ENCODE measurements at places on chromosomes 1 and 21.

- no peak for DNase-seq
Observed at GRCh38 chr1:46530791-46531409, 20.5 kb downstream of the KNCN start.

GRCh38 chr1:154758346-154758745 lies 111.7 kb downstream of the KCNN3 start:
- no peak for DNase-seq

DNA sequence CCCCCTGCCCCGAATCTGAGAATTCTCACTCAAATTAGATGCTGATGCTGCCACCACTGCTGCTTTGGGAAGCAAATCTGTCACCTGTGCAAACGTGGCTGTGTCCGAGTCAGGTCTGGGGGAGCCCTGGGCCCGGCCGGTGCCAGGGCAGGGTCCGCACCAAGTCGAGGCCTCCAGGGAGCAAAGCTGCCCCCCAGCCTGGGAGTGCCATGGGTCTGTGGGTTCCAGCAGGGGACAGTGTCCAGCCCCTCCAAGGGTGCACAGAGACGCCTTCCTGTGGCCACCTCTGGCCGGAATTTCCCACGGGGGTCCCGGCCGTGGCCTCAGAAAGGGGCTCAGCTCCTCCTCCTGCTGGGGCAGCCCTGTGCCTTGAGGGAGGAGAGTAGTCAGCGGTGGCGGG lies 27.7 kb upstream of the TTLL10 start:
- DNase-seq: no peak

GRCh38 chr1:24154215-24154614 lies 11.3 kb upstream of the IL22RA1 start:
- DNase-seq: no peak

GRCh38 chr1:7015022-7015421 lies 229.8 kb downstream of the CAMTA1 start:
- no peak for DNase-seq

GRCh38 chr1:208106218-208106617 lies 138.0 kb downstream of the PLXNA2 start:
- no peak for DNase-seq

DNA sequence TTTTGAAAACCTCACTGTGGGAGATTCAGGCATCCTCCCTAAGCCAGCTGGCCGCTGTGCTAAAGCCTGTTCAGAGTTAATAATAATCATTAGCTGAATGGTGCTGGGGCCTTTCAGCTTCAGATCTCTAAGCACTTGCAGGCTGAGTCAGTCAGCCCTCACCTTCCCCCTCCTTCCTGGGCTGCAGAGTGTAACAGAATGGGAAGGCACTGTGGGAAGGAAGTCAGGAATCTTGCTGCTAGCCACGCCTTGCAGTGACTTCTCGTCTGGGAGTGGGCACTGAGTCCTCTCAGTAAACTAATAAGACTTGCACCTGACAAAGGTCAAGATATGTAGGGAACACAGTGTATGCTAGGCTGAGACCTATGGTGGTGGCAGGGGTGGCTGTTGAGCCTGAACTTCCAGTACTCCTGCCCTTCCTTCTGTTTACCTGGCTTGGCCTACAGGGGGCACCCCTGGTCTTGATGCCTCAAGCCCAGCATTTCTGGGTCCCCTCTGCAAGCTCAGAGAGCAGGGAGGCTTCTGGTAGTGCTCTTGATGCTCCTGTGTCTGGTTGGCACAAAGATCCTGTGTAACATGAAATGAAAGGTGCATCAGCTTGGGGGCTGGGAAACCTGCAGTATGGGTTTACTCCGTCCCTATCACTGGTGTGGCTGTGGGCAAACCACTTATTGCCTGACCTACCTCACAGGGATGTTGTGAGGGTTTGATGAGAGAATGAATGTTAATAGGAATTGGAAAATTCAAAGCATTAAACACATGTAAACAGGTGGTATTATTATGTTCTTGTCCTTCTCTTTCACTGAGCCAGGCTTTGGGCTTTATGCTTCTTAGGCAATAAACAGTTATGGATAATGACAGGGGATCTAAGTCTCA lies 6.0 kb downstream of the CYB561D1 start:
- peak; percentile 42 for DNase-seq

GRCh38 chr21:42532466-42533181 lies 19.0 kb downstream of the SLC37A1 start:
- no peak for DNase-seq

DNA sequence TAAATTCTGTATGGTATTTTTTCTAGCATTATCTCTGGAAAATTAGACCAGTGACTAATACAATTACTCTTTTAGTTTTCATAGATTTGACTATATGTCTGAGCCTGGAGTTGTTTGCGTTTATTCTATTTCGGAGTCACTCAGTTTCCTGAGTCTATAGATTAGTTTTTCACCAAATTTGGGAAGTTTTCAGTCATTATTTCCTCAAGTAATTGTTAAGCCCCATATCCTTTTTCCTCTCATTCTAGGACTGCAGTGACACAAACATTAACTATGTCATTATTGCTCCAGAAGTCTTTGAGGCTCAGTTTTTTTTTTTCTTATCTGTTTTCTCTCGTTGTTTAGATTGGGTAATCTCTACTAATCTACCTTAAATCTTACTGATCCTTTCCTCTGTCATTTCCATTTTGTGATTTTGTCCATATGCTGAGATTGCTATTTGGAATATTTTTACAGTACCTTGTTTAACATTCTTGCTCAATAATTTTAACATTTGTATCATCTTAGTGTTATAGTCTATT lies 886.2 kb downstream of the LTN1 start:
- DNase-seq: no peak

DNA sequence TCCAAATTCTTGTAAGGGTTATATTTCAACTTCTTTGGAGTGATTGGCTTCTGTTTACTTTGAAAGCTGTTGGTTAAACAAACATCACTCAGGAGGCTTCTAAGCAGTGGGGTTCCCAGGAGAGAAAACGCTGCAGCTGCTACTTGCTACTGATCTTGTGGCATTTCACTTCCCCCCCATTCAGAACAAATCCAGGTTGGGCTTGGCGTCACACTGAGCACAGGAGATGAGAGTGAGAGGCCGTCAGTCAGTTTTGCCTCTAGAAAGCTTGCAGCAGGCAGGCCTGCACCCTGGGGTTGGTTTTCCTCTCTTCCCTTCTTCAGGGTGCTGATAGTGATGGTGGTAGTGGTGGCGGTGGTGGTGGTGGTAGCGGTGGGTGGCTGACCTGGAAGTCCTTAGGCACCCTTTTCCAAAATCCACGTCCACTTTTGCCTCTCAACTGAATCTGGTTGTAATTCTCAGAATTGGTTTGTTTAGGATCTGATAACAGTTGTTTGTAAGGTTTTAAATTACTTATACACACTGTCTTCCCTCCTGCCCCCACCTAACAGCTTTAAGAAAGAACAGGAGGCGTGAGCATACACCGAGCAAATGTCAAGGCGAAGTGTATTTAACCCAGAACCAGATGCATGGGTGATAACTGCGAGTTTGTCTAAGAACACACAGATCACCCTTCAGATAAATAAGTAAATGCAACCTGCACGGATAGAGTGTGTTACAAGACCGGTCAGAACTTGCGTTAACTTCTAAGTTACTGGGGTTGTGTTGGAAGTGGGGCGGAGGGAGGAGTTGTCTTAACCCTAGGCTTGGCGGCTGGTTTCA lies 3.2 kb upstream of the PROX1 start:
- DNase-seq: no peak

DNA sequence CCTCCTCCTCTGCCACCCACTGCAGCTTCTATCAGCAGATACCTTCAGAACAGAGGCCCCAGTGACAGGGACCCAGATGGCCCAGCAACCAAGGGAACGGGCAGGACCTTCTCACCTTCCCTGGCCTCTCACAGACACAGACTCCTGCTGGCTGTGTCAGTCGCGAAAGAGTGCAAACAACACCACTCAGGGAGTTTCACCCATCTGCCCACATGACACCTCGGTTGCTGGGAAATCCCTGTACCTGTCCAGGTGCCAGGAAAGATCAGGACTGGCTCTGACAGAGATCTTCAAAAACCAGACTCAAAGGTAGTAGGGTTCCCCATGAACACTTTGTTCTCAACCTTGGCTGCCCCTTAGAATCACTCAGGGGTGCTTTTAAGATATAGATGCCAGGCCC lies 83.5 kb upstream of the HIVEP3 start:
- DNase-seq: no peak

DNA sequence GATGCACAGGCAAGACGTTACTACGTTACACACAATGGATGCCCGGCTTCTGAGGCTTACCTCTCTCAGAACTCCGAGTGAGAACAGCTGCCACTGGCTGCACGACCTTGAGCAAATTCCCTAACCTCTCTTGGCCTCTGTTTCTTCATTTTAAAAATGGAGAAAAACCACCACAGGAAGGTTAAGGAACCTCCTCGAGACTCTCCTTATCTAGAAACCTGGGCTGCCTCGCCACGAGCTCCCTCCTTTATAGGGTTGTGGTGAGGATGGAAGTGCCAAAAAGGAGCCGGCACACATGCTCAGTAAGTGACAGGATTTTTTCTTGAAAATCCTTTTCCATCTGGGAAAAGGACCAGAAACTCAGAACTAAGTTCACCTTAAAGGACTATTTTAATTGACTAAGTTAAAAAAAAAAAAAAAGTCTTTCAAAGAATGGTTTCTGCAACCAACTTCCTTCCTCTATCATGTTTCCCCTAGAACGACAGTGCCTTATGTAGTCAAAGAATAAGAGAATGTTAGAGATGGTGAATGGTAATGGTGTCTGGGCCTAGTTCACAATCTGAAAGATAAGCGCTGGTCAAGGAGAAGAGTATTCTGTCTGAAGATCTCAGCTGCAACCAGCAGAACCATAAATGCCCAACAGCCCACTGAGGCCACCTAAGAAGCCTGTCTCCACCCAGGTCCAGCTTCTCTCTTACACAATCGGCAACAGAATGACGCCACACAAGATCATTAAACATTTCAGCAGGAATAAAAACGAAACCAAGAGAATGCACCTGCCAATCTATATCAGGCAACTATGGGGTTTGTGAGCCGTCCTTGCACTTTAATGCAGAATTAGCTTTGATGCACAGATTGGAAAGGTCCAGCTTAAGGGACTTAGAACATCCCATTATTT lies 64.9 kb downstream of the SLC45A1 start:
- DNase-seq: no peak

DNA sequence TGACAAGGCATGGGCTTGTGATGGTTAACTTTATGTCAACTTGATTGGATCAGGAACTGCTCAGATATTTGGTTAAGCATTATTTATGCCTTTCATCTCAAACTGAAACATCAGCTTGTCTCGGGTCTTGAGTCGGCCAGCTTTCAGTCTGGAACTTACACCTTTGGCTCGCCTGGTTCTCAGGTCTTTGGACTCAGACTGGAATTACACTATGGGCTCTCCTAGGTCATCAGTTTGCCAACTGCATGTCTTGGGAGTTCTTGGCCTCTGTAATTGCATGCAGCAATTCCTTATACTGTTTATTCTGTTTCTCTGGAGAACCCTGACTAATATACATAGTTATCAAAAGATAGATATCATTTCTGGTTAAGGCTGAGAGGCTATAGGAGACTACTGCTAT lies 653.7 kb downstream of the ADGRL2 start:
- no peak for DNase-seq

DNA sequence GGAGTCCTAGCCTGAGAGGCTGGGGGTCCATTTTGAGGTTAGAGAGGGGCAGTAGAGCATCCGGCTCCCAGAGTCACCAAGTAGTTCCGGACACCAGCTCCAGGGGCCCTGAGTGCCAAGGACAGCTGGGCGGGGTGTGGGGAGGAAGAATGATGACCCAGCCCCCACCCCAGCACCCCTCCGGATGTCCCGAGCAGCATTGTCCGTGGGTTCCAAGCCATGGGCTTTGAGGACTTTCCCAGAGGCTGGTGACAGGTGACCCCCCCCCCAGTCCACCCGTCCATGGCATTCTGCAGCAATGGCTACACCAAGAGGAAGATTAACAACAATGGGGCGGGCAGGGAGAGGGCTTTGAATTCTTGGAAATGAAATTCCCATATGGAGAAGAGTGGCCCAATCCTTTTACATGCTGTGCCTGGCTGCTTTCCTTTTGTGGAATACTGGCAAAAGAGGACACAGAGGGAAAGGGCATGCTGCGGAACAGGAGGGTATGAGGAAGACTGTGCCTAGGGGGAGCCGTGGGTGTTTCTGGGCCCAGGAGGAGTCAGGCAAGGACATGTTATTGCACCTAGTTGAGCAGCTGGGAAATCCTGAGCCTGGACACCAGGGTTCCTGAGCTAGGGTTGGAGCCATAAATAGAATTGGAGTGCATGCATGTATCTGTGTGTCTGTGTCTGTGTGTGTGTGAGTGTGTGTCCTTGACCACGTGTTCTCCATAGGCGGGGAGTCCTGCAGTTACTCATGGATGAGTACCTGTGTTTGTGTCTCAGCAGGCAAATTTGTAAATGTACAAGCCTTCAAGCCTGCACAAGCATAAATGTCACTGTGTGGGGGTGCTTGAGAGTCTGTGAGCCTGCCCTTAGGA lies 956 bp downstream of the ATP1A2 start:
- DNase-seq: no peak

DNA sequence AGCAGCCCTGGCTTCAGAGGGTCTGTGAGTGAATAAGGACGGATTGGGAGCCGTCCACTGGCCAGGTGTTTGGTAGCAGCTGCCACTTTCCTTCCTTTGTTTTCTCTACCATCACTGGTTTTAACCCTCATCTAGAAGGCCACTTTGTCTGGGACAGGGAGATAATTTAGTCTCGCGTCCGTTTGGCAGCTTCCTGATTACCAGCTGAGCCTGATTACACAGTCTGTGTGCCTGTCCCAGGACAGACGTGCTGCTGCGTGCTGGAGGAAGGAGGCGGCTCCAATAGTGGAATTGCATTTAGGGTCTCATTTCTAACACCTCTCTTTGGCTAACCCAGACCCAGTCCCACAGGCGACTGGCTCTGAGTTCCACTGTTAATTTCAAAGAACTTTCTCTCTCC lies 24.6 kb upstream of the CASQ2 start:
- DNase-seq: no peak

- DNase-seq: no peak
Observed at GRCh38 chr1:59076612-59077011, 220.3 kb upstream of the FGGY start.

DNA sequence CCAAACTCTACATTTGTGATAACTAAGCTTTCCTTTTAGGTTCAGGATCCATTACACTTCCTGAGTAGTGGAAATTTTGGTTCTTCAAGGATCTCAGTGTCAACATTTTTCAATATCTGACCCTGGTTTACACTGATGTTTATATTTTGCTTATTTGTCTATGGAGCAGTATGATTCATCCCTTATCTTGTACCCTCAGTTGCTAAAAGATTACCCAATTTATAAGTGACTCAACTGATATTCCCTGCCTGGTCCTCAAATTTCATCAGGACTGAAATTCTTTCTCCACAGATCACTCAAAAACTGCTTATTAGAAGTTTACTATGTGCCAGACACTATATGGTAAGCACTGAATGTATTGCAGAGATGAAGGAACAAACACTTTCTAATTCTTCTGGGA lies 139.1 kb upstream of the CHRM3 start:
- DNase-seq: no peak

DNA sequence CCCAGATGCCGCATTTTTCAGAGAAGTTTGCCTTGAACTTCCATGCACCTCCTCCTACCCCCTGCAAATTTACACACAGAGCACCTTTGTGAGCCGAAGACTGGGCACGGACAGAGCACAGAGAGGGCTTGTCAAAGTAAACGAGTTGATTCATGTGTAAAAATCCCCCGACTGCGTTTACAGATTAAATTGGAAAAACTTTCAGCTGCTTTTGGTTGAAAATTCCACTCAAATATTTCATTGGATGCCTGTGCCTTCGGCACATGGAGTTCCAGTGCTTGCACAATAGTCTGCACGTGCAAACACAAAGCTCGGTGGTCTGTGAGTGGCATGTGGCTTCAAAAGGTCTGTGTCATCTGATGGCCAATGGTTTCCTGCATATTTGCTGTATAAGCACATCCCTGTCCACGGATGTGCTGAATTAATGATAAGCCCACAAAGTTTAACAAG lies 177.5 kb downstream of the SETD4 start:
- DNase-seq: no peak

- no peak for DNase-seq
Observed at GRCh38 chr1:204647114-204647804, 38.3 kb downstream of the LRRN2 start.

Measured in stimulated activated CD4-positive, alpha-beta T cell treated with anti-CD3 and anti-CD28 coated beads, Interleukin-15, amount 100 ng/mL, for 1 hour (primary cell).